HS-27A (cell line): ENCODE measurements at places on chromosomes 2 and 18.

- DNase-seq: no peak
These were observed 77.3 kb upstream of the RPL31 start for GRCh38 chr2:100924520-100925451.

- no peak for DNase-seq
These were observed 3.2 kb downstream of the DSEL start for GRCh38 chr18:67513280-67513679.

DNA sequence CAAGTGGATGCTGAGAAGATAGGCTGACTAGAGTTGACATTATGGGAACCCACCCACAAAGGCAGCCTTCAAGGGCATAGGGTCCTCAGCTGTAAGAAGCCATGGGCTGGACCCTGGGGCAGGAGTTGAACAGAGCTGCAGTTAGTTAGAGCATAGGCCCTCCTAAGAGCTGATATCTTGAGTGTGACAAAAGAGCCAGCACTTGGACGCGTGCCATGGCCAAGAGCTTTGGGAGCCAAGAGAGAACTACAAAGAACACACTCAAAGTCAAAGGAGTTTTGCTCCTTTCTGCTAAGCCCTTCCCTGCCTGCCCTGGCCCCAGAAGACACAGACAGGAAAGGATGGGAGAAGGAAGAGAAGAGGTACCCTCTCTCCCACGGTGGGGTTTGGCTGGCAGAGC is 29.9 kb upstream of the AGAP1 start:
- DNase-seq: no peak

DNA sequence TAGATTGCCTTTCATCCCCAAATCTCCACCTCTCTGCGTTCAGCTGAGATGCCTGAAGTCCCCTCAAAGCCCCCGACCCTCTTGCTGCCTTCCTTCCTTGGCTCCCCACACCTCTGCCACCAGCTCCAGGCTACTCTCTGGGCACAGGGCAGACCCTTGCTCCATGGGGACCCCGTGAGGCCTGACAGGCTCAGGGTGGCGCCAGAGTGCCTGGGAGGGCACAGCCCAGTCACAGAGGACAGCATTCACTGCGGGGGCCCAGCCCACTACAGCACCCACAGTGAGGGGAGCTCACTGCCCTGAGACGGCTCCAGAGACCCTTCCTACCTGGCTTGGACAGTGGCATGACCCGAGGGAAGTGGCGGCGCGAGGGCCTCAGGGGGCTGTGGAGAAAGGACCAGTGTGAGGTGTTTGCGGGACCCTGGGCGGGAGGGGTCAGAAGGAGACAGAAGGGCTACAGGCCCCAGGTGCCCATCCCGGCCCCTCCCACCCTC is 51.0 kb downstream of the AQP12A start:
- DNase-seq: no peak

DNA sequence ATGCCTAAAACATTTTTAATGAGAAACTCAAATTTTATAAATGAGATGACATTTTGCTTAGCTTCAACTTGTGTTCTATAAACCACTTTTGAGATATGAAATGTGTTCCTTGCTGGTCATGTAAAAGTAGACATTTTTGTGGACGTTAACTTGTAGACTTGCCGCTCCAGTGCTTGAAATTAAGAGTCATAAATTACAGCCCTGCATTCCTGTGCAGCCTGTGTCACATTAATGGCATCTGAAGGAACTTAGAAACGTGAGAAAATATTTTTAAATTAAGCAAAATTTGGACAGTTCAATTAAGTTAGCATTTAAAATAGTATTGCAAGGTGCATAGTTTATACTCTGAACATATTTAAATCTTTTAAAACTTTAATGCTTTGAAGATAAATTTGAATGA is 98.3 kb upstream of the LDLRAD4 start:
- DNase-seq: no peak

GRCh38 chr2:104049438-104049837 is 804.5 kb upstream of the POU3F3 start:
- DNase-seq: no peak
